ENCODE measurements at places on chromosomes 11 and 22.
A peak's percentile ranks its signal among the peaks of the same experiment; 100 is the strongest.

DNA sequence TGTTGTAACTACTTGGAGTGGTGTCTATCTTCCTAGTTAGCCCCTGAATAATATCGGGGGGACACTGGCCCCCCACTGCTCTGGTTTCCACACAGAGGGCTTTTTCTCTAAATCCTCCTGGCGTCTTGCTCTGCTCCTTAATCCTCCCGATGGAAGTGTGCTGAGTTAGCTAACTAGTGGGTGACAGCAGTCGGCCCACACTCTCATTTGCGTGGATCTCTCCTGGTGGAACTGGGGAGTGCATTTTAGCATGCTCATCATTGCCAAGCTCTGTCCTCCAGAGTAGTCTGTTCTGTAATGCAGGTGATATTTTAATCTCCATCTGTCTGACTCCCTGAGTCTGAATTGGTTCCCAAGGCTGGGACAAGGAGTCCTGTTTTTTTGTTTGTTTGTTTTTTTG, 46.1 kb upstream of the RASSF10 start:
- no peak for DNase-seq

GRCh38 chr11:65937766-65938165, 7.5 kb upstream of the TSGA10IP start:
- DNase-seq: no peak

GRCh38 chr11:73942010-73942409, 8.8 kb upstream of the DNAJB13 start:
- DNase-seq: no peak

DNA sequence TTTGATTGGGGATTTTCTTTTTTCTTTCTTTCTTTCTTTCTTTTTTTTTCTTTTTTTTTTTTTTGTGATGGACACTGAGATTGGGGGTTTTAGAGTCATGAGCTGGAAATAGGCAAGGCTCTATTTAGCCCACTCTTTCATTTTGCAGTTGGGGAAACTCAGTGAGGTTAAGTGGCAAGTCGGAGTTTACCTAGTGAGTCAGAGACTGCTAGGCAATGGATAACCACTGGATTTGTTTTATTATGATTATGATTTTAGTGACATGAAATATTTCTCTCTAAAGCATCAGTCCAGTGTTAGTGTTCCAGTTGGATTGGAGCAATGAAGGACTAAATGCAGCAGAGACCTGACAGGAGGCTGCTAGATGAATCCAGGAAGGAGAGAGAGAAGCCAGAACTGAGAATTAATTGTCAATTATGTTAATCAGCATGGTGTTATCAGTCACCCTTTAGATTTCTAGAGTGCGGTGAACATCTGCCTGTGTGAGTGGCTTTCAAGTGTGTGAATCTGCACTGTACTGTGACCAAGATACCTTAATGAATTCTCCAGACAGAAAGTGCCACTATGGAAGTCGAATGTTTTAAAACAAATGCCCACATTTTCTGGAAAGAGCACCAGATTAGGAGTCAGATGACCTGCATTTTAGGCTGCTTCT, 10.9 kb downstream of the BMAL1 start:
- DNase-seq: no peak

DNA sequence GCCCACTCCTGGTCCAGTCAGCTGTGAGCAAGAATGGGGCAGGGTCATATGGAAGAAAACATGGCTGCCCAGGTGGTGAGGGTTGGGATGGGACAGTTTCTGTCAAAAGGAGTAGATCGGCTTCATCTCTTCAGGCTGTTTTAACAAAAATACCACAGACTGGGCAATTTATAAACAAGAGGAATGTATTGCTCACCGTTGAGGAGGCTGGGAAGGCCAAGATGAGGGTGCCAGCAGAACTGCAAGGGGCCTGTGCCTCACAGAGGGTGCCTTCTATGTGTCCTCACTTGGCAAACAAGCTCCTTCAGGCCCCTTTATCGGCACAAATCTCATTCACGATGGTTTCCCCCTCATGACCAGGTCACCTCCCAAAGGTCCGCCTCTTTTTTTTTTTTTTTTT, 18.1 kb upstream of the RELT start:
- DNase-seq: no peak

DNA sequence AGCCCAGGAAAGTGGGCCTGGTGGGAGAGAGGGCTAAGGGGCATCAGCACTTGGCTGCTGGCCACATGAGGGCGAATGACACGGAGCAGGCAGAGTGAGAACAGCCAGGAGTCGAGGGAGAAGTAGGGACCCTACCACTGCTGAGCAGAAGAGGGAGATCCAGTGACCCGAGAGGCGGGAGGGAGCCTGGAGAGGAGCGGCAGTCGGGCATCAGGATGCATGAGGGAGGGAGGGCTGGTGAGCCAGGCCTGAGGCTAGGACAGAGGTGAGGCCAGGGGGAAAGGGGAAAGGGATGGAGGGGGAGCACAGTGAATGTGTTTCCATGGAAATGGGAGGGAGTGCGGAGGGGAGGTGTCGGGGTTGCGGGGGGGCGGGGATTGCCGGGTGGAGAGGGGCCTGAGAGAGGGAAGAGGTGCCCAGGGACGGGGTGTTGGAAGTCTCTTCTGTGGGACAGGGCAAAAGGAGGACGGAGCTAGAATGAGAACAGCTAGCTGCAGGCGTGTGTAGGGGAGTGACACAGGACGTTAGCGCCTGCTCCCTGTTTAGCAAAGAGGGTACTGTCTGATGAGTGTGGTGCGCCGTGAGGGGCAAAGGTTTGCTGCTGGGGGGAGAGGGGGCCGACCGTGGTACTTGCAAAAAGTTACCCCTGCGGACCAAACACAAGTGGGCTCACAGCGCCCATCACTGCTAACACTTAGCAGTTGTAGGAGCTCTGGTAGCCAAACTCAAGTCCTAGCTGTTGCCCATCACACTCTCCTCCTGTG, 37.1 kb upstream of the WNT11 start:
- DNase-seq: no peak

- no peak for DNase-seq
Observed at GRCh38 chr11:211741-212140, 4.2 kb downstream of the RIC8A start.

GRCh38 chr22:44523981-44524759, 26.1 kb upstream of the RTL6 start:
- DNase-seq: peak; percentile 44

DNA sequence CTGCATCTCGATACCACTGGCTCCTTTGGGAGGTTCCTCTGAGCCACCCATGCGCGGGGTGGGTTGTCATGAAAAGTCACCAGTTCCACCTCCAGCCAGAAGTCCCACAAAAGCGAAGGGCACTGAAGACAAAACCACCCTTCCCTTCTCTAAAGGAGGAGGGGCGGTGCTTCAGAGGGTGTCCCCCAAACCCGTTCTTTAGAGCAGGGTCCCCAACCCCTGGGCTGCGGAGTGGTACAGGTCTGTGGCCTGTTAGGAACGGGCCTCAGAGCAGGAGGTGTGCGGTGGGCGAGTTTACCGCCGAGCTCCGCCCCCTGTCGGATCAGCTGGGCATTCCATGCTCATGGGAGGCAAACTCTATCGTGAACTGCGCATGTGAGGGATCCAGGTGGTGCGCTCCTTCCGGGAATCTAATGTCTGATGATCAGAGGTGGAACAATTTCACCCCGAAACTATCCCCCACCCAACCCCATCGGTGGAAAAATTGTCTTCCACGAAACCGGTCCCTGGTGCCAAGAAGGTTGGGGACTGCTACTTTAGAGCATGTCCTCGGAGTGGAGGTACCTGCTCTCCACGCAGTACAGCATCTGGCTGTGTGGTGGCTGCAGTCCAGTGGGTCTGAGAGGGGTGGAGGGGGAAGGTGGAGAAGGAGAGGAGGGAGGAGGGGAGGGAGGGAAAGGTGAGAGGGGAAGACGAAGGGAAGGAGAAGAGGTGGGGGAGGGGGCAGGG, 72.9 kb upstream of the SEPTIN5 start:
- DNase-seq: no peak

- no peak for DNase-seq
Observed at GRCh38 chr11:79697905-79698304, 257.1 kb upstream of the TENM4 start.

DNA sequence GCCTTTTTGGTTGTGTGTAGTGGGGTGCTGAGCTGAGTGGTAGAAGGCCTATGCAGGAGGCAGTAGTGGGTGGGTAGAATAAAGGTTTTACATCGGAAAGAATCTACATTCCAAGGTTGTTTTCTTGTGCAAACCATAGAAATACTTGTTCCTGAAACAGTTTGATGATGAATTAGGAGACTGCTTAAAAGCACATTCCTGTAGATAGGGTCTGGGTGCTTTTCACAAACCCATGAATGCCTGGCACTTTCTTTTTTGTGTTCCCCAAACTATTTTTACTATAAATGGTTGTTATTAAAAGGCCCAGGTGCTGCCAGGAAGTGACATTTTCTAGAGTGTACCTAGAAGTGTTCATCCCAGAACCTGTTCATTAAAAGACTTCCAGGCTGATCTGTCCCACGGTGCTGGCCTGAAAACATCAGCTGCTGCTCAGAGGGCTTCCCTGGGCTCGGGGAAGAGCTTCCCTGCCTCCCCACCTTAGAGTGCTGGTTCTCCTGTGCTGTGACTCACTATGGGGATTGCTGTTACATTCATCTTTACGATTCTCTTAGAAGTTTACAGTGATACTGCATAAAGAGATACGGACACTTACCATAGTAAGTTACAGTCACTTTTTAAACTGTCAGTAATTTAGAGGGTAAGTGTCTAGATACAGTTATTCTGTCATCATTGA, 27.9 kb downstream of the PPFIA1 start:
- DNase-seq: no peak

DNA sequence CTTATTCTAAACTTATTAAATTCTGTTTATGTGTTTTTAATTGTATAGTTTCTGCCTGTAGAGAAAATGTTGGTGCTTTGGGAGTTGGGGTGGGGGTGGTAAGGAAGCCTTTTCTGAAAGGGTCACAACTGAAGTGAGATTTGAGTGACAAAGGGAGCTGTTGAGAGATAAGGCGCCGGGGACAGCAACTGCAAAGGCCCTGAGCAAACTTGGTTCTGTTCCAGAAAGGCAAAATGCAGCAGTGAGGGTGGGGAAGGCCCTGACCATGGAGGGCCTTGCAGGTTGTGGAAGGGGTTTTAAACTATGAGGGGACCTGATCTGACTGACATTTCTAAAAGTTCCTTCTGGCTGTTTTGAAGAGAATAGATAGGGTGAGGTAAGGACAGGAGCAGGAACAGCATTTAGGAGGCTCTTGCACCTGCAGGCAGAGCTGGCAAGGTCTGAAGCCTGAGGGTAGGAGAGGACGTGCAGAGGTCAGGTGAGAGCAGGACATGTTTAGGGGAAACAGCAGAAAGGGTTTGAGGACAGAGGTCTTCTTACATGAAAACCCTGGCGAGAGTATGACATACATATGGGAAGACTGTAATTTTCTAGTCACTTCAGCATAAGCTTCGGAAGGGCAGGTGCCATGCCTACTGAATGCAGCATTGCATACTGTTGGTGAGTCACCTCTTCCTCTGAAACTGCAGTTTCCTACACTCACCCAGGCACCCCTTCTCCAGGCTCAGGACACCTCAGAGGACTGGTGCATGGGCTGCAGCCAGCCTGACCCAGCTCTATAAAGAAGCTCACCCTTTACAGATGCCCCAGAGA, 190.7 kb downstream of the SNX19 start:
- no peak for DNase-seq

- DNase-seq: no peak
Observed at GRCh38 chr11:76493040-76493439, 48.2 kb downstream of the EMSY start.

DNA sequence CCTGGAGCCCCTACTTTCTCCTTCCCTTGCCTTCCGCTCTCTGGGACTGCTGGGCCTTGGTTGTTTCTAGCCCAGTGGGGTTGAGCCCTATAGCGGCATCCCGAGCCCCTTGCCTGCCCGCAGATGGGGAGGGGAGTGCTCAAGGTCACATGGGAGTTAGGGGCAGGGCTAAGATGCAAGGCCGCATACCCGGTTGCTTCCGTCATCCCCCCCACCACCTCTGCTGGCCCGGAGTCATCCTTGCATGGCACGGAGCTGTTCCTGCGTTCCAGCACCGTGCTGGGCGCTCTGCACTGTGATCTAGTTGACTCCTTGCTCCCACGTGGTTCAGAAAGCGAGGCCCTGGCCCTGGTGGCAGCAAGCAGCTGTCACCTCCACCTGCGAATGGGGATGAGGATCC, 18.0 kb downstream of the FLRT1 start:
- no peak for DNase-seq

GRCh38 chr11:97537407-97538150, 1147.8 kb downstream of the JRKL start:
- DNase-seq: no peak

DNA sequence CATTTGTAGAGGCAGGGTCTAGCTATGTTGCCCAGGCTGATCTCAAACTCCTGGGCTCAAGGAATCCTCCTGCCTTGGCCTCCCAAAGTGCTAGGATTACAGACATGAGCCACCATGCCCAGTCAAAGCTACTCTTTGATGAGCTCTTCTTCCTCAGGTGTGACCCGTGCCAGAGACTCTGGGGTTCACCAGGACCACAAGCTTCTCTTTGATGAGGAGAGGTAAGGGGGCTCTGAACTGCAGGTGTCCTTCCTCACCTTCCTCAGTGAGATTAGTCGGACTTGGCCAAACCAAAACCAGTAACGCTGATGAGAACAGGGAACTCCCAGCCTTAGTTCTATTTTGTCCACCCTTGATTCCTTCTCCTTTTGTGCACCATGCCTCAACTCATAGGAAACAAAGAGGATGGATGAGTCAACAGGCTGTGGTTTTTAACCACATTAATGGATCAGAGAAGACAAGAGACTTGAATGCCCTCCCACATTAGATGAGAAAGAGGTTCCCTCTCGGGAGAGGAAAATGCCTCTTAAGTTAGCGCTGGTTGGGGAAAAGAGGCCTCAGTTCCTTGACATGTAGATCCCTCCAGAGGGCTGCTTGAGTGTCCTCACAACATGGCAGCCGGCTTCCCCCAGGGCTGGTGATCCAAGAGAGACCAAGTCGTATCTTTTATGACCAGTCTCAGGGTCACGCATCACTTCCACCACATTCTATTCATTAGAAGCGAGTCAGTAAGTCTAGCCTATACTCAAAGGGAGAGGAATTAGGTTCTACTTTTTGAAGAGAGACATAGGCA, 25.7 kb upstream of the CTR9 start:
- no peak for DNase-seq

- peak; percentile 48 for DNase-seq
Observed at GRCh38 chr11:134466610-134467567, 54.8 kb upstream of the B3GAT1 start.

DNA sequence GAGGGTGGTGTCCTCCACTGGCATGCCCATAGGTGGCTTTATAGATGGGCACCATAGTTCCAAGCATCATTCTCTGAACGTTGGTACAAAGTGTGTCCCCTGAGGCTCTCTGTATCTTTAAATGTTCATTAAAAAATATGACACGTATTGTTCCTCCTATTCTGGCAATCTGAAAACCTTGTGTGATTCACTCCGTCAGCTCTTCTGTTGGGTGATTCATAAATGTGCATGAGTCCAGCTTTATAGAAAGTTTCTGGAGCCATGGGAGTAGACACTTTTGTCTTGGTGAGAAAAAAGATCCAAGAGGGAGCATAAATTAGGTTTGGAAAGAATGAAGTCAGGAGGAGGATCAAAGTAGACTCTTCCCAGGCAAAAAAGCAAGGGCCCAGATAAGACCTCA, 728.8 kb downstream of the NELL1 start:
- DNase-seq: no peak

DNA sequence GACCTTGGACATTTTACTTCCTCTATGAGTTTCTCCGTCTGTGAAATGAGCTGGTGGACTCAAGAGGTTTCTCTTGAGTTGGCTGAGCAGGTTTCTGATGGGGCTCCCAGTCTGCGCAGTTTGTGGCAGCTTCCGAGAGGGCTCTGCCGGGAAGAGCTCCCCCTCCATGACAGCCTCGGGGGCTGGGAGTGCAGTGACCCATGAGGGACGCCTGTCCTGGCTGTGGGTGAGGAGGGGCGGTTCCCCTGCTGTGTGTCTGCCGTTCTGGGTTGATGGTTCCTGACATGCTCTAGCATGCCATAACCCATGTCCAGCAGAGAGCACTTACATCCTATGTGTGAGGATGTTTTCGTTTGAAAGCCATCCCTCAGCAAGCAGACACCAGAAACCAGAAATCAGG, 14.8 kb downstream of the CSF2RB start:
- DNase-seq: no peak
